ENCODE measurements at places on chromosomes 16 and 17.
A peak's percentile ranks its signal among the peaks of the same experiment; 100 is the strongest.

DNA sequence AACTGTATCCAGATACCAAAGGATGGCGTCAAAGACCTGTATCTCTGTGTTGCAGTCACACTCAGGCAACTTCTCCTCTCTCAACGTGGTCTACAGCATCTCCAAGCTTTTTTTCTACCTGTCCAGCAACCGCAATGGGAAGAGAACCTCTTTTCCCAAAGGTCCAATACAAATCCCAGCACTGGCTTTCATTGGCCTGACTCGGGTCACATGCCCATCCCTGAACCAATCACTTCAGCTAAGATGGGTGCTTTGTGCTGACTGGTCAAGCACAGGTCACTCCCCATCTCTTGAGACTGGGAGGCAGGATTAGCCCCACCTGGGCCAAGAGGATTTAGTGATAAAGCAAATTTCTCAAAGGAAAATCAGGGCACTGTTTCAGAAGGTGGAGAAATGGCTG, 71.2 kb upstream of the C16orf82 start:
- DNase-seq, result no peak

GRCh38 chr16:17557480-17557879, 86.7 kb upstream of the XYLT1 start:
- DNase-seq, result no peak

DNA sequence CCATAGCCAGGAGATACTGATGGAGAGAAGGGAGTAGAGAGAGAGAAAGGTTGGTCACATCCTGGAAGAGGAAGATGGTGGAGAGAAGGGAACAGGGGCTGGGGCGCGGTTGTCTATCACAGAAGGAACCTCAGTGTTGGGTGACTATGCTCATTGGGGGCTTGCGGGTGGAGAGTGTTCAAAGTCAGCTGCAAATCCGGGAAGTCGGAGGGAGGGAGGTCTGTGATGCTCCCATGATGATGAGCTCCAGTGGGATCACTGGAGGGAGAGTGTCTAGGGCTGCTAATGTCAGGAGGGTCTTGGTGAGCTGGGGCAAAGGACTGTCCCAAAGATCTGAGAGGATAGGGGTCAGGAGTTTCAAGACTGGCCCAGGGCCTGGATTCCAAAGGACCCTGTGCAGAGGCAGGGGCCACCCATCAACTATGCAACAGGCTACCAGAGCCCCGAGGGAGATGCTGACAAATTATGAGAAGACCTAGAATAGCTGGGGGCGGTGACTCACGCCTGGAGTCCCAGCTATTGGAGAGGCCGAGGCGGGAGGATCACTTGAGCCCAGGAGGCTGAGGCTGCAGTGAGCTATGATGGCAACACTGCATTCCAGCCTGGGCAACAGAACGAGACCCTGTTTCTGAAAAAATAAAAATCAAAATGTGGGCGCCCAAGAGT, 2.6 kb downstream of the SPDYE4 start:
- DNase-seq, result no peak

- DNase-seq, result no peak
Measured at GRCh38 chr17:79948406-79948944, 87.2 kb downstream of the TBC1D16 start.

DNA sequence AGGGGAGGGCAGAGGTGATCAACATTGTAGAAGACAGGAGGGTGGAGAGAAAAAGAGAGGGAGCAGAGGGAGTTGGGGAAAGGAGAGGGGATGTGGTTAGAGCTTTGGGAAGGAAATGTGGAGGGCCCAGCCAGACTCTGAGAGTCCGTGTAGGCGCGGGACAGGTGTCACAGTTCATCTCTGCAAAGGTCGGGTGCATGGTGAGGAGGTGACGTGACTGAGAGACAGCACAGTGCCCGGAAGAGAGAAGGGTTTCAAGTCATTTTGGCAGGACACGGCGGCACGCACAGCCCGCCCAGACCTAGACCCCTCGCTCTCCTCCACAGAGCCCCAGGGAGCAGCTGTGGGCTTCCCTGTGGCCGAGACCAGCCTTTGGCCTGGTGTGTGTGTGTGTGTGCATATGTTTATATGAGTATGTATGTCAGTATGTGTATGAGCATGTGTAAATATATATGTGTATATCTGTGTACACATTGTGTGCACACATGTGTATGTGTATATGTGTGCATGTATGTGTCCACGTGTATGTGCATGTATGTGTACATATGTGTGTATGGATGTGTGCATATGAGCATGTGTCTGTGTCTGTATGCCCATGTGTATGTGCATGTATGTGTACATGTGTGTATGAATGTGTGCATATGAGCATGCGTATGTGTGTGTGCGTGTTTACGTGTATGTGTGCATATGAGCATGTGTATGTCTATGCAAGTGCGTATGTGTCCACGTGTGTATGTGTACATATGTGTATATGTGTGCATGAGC, 104.6 kb downstream of the SEC14L1 start:
- DNase-seq, result no peak

DNA sequence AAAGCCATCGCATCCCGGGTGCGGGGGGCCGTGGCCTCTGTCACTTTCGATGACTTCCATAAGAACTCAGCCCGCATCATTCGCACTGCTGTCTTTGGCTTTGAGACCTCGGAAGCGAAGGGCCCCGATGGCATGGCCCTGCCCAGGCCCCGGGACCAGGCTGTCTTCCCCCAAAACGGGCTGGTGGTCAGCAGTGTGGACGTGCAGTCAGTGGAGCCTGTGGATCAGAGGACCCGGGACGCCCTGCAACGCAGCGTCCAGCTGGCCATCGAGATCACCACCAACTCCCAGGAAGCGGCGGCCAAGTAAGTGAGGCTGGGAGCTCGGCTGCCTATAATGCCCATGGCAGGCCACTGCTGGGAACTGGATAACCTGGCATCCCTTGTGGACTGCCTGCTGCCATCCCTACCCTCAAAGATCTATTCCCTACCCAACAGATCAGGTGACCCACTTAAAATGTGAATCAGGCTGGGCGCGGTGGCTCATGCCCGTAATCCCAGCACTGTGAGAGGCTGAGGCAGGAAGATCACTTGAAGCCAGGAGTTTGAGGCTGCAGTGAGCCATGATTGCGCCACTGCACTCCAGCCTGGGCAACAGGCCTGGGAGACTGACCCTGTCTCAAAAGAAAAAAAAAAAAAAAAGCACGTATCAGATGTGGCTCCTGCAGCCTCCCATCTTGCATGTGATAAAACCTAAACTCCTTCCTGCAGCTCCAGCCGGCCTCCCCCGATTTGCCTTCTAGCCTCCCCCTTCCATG, 18.3 kb downstream of the CDIPT start:
- peak; percentile 48 for DNase-seq

DNA sequence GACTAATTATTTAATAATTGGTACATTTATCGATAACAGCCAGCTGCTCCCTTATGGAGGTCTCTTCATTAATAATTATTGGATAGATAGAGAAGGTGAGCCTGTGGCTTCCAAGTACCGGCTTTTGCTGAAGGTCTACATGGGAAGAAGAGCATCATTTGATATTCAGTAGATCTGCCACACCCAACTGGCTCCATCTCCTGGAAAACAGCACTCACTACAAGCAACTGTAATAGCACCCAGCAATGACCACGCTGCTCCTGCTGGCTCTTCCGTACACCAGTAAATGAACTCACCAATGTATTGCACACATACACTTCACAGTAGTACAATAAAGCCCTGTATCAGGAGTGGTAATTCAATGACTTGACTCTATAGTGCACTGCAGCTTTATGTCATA, 19.5 kb downstream of the MARVELD3 start:
- peak; percentile 28 for DNase-seq
